A673 (cell line): ENCODE measurements at places on chromosomes 4 and X. TPM values are rescaled to one million over a fixed set of nuclear protein-coding genes. Genes with fewer than 3 reads are reported as not detected.
A peak's percentile ranks its signal among the peaks of the same experiment; 100 is the strongest.

Gene NCAPG
- 105 and 122 TPM in 2 replicates for total RNA-seq

DNA sequence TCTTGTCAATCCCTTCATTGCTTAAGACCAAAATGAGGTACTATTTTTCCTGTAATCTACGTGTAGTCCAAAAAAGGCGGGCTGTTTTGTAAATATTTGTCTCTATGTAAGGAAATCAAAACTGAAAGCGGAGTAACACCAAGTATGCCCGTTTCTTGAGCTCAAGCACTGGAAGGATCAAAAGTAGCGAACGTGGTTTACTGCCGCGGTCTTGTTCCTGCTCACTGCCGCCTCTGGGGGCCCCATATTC, 71.5 kb downstream of the AFF1 start:
- DNase-seq = no peak

- DNase-seq = no peak
Observed at GRCh38 chrX:31178769-31179125, 106.9 kb upstream of the FTHL17 start.

- DNase-seq = no peak
Observed at GRCh38 chr4:101252721-101253120, 94.6 kb downstream of the PPP3CA start.

Gene USP17L21
- total RNA-seq = not detected in 2 replicates

- no peak for DNase-seq
Observed at GRCh38 chr4:154616731-154617130, 4.3 kb upstream of the FGG start.

- no peak for DNase-seq
Observed at GRCh38 chr4:10625131-10625530, 59.4 kb downstream of the CLNK start.

DNA sequence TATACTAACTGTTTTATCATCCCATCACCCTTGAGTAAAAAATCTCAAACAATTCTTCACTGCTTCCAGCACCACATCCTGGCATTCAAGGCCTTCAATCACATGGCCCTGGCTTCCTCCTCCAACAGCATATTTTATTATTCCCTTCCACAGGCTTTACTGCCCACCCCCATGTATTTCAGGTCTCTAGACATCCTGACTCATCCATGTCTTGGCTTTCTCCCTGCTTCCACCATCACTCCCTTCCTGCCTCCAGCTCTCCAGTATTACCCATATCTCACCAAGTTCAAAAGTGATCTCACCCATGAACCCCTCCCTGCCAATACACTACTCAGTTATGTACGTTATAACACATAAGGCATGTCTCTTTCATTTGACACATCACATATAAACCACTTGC, 34.7 kb upstream of the PLAC1 start:
- no peak for DNase-seq

GRCh38 chrX:13076176-13076961, 31.9 kb upstream of the FAM9C start:
- no peak for DNase-seq

- no peak for DNase-seq
Observed at GRCh38 chr4:180190382-180190781, 2052.8 kb upstream of the TENM3 start.

DNA sequence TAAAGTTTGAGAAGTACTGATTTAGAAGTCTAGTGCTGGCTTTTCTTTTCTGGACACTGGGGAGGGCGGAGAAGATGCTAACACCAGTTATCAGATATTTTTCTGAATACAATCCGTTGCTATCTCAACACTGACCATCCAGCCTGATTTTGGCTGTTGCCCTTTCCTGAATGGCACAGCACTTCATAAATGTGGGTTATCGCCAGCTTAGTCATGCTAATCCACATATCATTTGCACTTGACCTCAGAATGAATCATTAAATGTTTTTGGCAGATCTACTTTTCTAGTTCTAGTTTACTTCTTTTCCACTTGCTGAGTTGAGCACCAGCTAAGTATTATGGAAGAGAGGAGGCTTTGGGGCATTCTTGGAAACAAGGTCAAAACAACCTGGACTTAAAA, 60.8 kb upstream of the ESX1 start:
- DNase-seq = no peak

- peak; percentile 87 for DNase-seq
Observed at GRCh38 chr4:107037199-107037584, 1.1 kb upstream of the DKK2 start.

Gene FAM47A
- total RNA-seq = not detected in 2 replicates

DNA sequence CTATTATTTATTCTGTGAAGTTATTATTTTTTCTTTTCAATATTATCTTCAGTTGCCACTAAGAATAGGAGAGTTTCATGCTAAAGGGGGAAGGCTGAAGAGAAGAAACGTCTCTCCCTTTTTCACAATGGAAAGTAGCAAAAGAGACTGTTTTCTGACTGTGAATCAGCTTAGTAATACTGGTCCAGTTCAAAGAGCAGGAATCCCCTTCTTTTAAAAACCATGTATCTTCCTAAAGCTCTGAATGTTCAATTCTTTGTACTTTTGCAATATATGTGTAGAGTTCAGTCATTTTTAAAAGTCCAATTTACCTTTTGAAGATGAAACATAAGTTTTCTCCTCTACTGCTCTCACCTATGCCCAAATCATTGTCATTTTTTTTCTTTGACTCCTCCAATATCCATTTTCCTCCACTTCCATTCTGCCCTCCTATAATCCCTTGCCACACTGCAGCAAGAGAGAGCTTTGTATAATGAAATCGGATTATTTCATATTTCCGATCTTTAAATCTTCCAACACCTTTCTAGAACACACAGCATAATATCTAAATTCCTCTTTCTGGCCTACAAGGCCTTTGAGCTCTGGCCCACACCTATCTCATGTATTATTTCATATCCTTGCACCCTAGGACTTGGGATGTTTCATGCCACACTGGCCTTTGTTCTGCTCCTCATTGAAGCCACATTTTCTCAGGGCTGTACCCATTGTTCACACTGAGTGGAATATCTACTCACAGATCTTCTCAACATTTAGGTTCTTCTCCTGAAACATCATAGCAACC, 195.3 kb downstream of the CAMK2D start:
- DNase-seq = no peak

Gene SCFD2
- 7.3 and 8.4 TPM in 2 replicates for total RNA-seq

Gene KIAA1210
- not detected in 2 replicates for total RNA-seq

Gene THOC2
- 103 and 104 TPM in 2 replicates for total RNA-seq

Gene SYN1
- total RNA-seq = 8.1 and 9.2 TPM in 2 replicates

Gene AFP
- total RNA-seq = not detected in 2 replicates

GRCh38 chrX:153952373-153953026, 8.1 kb upstream of the RENBP start:
- no peak for DNase-seq

GRCh38 chr4:163554870-163555465, 60.5 kb downstream of the TMA16 start:
- DNase-seq = peak; percentile 65

DNA sequence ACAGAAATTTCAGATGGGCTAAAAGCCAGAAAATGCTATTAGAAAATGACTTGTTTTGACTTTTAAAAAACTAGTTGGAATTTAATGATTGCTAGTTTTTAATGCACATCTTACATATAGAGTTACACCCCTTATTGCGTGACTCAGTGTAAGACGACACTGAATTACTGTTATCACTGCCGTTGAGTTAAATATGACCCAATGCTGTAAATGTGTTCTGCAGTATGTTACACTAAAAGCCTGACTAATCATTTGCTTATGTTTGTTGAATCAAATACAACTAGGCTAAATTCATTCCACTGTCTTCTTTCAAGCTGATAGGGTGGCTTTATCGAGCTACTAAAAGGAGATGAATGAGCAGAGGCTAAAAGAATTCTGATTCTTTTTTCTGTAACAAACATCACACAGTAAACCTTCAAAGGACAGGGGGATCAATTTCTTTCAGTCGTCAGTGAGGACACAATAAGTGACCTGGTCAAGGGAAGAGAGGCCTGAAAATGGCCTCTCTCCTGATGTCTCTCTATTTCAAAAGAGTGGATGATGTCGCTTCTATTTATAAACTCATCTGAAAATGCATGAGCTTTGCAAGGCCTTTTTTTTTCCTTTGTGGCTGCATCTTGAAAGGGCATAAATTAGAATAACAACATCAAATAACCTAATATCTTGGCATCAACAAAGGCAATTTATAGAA, 142.2 kb upstream of the KCNIP4 start:
- DNase-seq = no peak

Gene SMIM10
- total RNA-seq = not detected in 2 replicates
